COR-L47 (cell line): ENCODE measurements at places on chromosomes 1 and 21.

- no peak for DNase-seq
Measured at GRCh38 chr1:213457186-213457585, 406.1 kb downstream of the RPS6KC1 start.

- DNase-seq: peak; percentile 63
Measured at GRCh38 chr1:53878492-53879105, 11.0 kb downstream of the YIPF1 start.

- no peak for DNase-seq
Measured at GRCh38 chr1:94676686-94677085, 135.1 kb upstream of the F3 start.

DNA sequence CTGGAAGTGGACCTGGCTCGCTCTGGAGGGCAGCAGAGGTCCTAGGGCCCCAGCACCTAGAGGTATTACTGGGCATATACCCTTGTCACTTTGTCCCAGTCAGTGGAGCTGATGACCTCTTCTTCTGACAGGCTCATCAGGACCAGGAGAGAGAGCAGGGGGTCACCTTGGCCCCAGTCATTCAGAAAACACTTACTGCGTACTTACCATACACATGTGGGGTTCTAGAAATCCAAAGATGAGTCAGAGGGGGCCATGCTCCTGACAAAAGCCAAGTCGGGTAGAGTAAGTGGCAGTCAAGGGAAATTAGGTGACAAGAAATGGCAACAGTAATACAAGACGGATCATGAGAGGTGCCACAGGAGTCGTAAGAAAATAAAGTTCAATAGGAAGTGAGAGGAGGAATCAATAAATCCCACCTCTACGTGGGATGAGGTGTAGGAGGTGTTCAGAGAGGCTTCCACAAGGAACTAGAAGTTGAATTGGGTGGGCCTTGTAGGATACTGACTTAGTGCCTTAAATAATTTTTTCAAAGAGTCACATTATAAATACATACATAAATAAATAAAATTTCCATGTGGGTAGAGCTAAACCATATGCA, 6.8 kb downstream of the KCNC4 start:
- DNase-seq: no peak

GRCh38 chr1:147502760-147503159, 38.5 kb upstream of the BCL9 start:
- DNase-seq: no peak

DNA sequence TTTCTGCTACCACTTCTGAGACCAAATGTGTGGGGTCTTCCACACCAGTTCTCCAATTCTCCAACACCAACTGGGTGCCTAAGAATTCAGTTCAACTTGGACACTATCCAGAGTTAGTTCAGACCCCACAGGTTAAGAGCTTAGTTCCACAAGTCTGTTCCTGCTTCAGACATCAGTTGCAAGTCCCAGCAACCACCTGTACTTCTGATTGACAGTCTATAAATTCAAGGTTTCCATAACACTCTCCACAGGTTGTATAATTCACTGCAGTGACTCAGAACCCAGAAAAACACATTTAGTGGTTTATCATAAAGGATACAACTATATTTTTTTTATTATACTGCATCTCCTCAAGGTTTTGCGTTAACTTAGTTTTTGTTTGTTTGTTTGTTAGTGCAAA, 18.7 kb downstream of the AK5 start:
- no peak for DNase-seq

GRCh38 chr1:21126324-21126723, 50.4 kb downstream of the EIF4G3 start:
- DNase-seq: no peak

DNA sequence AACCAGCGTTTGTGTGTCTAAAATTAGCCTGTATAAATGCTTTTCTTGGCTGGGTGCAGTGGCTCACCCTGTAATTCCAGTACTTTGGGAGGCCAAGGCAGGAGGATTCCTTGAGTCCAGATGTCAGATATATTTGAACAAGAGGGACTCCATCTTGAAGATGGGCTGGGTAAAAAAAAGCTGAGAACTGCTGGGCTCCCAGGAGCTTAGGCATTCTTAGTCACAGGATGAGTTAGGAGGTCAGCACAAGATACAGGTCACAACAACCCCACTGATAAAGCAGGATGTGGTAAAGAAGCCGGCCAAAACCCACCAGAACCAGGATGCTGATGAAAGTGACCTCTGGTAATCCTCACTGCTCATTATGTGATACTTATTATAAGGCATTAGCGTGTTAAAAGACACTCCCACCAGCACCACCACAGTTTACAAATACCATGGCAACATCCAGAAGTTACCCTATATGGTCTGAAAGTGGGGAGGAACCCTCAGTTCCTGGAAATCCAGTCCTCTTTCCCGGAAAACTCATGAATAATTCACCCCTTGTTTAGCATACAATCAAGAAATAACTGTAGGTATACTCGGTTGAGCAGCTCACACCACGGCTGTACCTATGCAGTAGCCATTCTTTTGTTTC, 36.2 kb upstream of the ZNF496 start:
- no peak for DNase-seq

- DNase-seq: peak; percentile 9
Measured at GRCh38 chr1:236608930-236609726, 4.8 kb upstream of the HEATR1 start.

- no peak for DNase-seq
Measured at GRCh38 chr1:208078752-208079151, 165.4 kb downstream of the PLXNA2 start.
